A172 (cell line): ENCODE measurements at places on chromosomes 16 and 17. TPM values are rescaled to one million over a fixed set of nuclear protein-coding genes. Genes with fewer than 3 reads are reported as not detected.

DNA sequence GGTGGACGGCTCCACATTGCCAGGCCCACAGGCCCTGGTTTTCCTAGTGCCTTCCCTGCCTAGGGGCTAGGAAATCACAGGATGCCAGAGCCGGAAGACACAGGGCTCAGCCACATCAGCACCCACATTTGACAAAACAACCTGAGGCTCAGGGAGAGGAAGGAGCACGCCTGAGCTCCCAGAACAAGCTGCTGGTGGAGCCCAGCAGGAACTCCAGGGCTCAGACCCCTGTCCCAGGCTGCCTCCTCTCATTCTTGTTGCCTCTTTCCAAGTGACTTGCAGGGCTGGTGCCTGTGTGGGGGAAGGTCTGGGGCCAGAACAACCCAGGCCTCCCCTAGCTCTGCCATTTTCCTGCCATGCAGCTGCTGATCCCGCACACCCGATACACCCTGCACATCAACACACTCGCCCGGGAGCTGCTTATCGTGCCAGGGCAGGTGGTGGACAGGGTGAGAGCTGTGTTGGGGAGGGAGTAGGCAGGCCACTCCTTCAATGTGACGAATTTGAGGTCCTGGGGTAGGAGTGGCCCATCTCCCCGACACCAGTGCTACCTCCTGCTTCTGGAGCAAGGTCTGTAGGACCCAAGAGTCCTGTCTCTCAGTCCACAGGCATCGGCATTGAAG is 7.6 kb downstream of the ALOX15B start:
- DNase-seq, result no peak

Gene FGF11
- total RNA-seq, result 0.89 TPM in 1 of 2 replicates, not detected in the other

DNA sequence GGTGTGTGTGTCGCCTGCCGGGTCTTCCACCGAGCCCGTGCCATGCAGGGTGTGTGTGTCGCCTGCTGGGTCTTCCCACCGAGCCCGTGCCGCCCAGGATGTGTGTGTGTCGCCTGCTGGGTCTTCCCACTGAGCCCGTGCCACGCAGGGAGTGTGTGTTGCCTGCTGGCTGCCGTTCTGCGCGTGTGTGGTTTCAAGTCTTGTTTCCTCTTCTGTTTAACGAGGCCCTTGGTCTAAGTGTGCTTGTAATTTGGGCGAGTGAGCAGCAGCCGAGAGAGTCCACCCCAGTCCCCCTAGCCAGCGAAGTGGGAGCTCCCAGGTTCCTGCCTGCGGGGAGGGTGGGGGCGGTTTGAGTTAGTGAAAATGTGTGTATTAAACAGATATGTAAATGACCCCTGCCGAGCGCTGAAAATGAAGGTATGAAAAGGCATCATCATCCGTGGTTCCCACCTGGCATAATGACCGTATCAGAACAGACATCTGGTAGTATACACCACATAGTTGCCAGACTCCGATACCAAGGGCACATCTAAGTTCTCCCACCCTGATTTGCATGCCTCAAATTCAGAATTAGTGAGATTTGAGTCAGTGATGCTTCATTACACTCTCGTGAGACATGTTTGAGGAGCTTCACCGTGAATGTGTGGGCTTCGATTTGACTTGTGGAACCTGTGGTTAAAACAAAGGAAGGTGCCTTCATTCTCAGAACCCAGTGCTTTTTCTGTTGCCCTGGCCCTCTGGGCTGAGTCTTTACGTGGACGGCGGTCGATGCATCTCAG is 114.5 kb upstream of the CHMP6 start:
- no peak for DNase-seq

DNA sequence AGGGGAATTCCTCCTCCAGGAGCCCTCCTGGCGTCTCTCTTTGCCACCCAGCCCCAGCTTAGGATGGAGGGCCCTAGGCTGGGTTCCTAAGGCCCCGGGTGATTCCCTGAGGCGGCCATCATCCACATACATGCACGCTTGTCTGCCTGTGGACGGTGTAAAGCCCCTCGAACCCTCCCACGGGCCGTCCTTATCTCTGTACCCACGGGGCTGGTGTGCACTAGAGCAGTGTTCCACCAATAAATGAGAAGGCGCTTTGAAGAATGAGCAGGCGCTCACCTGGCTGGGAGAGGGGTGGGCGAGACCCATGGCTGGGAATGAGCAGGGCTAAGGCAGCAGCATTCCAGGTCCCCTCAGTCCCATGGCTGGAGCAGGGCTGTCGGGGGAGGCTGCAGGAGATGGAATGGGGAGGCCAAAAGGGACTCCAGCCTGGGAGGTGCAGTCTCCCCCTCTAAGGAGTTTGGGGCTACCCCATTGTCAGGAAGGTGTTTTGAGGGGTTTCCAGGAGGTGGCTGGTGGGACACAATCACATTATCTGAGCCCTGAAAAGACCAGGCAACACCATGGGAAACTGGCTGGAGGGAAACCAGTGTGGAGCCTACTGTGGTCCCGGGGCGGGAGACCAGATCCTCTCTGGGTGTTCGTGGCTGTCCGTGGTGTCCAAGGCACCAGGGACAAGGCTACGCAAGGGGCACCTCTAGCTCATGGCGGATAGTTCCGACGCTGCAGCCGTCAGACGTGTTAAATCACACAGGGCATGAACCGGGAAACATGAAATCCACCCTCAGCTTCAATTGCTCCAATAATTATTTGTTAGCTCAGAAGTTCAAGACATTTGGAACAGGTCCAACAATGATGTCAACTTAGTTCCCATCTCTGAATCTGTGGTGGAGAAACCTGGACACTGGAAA is 87.5 kb upstream of the DNAH17 start:
- DNase-seq, result no peak

Gene ZG16B
- total RNA-seq, result 1.3 and 1.8 TPM in 2 replicates

- no peak for DNase-seq
Observed at GRCh38 chr17:965311-965989, 14.1 kb downstream of the NXN start.

DNA sequence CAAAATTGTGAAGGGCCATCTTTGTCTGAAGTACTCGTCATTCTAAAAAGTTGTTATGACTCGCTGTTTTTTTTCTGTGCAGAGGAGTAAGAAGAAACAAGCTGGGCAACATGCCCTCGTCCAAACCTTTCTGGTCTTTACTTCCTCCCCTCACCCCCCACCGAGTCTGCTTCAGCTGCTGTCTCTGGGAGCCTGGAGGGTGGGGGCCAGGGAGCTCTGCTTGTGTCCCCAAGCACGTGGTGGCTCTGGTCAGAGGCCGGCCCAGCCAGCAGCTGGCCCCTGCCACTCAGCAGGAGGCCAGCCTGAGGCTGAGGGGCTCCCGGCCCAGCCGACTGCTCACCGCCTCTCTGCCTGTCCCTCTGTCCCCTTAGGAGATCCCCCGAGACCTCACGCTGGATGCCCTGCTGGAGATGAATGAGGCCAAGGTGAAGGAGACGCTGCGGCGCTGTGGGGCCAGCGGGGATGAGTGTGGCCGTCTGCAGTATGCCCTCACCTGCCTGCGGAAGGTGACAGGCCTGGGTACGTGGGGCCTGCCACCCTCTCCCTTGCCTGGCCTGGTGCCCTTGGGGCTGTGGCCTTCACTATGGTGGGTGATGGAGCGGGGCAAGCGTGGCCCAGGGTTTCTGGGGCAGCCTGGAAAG is 53.7 kb upstream of the LGALS9 start:
- DNase-seq, result peak; percentile 66

Gene CCDC92B
- not detected in 2 replicates for total RNA-seq

Gene ACAP1
- total RNA-seq, result 0.90 and 4.1 TPM in 2 replicates

Gene CASKIN2
- 8.4 and 10.8 TPM in 2 replicates for total RNA-seq

DNA sequence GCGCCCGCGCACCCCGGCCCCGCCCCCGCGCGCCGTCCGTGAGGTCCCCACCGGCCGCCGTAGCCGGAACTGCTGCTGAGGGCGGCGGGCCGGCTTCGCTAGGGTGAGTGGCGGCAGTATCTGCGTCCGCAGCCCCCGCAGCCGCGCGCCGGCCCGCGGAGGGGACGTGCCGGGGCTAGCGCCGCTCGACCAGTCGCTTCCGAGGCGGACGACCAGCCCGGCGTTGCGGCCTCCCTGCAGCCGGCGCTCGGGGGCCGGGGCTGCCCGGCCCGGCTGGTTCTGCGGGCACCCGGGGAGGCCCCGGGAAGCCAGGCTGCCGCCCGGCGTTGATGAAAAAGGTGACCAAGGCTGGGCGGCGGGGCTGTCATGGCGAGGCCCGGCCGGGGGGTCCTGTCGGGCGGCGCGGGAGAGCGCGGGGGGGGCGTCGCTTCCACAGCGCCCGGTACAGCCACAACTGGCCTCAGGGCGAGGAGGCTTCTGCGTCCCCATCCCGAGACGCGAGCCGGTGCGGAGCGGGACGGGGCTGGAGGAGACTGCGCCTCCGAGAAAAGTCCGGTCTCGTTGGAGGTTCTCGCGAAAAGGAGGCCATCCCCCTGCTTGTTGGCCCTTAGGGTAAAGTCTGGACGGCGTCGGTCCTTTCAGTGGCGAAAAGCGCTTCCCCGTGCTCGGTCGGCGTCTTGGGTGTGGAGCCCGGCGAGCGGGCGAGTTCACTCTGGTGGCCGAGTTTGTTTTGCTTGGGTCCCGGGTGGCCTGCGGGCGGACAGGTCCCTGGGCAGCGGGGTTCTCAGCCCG is at the start of gene CRAMP1:
TSS of gene CRAMP1 (plus strand) at position 41 of the 792 bp plus-strand sequence. CDS start 2,280 bp downstream, outside the sequence.
- no peak for DNase-seq

Gene LAT
- 42.7 and 77.4 TPM in 2 replicates for total RNA-seq

DNA sequence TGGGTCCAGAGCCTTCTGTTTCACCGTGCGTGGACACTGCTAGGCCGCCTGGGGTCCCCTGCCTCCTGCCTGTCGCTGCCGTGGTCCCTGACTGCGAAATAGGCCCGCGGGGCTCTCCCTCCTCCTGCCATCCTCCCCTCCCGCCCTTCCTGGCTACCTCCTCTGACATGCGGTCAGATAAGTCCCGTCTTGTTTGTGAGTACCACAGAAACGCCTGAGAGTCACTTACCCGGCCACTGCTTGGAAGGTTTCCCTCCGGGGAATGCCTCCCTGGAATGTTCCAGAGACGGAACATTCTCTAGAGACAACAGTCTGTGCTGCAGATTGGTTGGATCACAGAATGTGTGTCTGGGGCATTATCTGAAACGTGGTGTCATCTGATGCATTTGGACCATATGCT is 22.7 kb downstream of the CIBAR2 start:
- no peak for DNase-seq

DNA sequence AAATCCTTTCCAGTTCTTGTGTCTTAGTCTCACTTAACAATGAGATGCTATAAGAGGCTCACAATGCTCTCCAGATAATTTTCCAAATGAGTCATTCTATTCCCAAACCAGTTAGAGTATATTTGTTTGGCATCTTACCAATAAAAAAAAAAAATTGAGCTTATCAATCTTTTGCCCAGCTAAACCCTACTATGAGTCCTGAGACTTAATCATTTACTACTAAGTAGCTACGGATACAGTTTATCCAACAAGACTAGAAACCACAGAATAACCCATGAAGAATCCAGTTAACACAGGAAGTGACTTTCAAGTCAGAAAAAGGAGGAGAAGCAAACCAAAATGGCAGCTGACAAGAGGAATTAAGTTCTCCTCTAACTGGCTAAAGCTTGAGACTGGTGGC is 330.3 kb upstream of the XYLT1 start:
- no peak for DNase-seq

GRCh38 chr17:7929158-7930023 is at the start of gene KCNAB3:
KCNAB3 (minus strand) TSS chr17:7929856; CDS start chr17:7929435, 421 bp downstream.
- no peak for DNase-seq

DNA sequence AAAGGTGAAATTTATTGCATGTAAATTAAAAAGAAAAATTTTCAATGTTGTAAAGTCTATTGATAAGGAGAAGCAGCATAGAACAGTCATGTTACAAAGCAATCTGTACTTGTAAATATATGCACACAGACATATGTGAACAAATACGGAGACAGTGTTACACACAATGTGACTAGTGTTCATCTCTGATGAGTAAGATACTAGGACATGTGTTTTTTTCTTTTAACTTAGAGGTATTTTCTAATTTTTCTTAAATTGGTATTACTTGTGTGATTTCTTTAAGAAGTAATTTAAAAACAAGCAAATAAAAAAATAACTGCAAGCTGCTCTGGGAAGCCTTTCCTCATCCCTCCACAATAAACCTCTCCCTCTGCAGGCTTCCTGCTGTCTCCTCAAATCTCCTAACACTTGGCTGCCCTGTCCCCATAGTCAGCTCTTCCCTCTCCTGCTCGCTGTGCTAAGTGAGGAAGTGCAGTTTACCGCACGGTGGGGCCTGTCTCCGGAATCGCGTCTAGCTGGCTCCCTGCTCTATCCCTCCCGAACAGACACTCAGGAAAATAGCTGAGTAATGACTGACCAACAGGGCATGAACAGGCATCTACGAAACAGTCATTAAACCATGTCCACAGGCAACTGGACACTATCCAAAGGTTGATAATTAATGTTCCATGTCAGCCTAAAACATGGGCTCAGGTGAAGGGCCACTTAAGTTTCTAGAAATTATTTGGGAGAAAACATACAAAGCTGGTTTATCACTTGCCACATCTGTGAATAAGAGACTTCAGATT is 35.9 kb downstream of the CMTM4 start:
- peak; percentile 88 for DNase-seq

DNA sequence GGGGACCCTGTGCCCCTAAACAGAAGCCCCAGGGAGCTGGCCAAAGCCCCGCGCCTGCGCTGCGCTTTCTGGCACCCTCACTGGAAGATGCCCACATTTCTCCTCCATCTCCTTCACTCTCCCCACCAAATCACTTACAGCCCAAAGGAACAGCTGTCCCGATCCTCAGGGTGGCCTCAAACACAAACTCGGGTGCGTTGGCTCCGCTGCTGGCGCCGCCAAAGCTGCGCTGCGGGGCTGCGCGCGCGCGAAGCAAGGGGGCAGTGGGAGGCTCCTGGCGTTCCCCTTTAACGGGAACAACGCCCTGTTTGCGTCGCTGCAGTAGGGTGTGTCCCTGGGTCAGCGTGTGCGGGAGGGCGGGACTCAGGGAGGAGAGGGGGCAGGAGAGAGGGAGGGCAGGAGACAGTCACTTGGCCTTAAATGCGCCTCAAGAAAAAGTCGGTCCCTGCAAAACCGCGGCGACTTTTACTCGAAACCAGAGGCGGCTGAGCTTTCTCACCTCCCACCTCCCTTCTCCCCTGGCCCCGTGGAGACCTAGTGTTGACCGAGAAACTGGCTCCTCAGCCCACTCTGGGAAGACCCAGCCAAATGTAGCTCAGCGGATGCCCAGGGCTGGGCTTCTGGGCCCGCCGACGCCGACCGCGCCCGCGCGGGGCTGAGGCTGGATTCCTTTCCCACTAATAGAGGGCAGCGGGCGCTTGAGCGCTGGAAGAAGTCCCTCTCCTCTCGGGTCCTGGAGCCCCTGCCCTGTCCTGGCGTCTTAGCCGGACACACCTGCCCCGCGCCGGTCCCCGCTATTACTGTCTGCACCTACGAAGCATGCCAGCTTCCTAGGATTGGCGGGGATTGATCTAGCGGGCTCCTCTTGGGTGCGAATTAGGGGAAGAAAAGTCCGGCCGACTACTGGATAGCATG is 2.6 kb downstream of the PMP22 start:
- peak; percentile 87 for DNase-seq

GRCh38 chr16:85027958-85028684 is 526 bp downstream of the KIAA0513 start:
- DNase-seq, result no peak

- no peak for DNase-seq
Observed at GRCh38 chr17:2963332-2964027, 99.9 kb downstream of the OR1D5 start.

Gene LRRC37A
- total RNA-seq, result 0.10 TPM in 1 of 2 replicates, not detected in the other

Gene FOXJ1
- total RNA-seq, result not detected in 2 replicates

- DNase-seq, result no peak
Observed at GRCh38 chr17:38867968-38868816, 1.7 kb upstream of the LASP1 start.
